Effector memory CD4-positive, alpha-beta T cell (primary cell): ENCODE measurements at places on chromosomes 3 and 15.

DNA sequence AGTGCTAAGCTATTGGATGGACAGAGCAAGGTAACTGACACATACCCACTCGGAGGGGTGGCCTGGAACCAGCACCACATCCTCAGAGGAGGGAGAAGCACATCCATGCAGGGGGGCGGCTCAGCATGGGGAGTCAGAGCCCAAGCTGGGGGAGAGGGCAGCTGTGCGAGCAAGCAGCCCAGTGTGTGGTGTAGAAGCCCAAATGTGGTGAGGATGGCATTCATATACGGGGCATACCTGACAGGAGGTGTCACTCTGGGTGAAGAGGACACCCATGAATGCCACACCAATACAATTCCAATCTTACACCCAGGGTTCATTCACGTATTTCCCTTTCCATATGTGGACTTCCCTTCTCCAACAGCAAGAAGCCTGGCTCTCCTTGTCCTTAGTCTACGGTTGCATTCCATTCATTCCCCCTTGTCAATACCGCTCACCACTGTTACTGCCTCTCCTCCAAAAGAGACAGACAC lies 58.7 kb upstream of the ACAN start:
- no peak for DNase-seq

GRCh38 chr3:13174011-13174802 lies 101.0 kb upstream of the IQSEC1 start:
- no peak for DNase-seq

- no peak for DNase-seq
Observed at GRCh38 chr15:26372706-26373105, 400.2 kb downstream of the GABRB3 start.

- DNase-seq = peak; percentile 1
Observed at GRCh38 chr3:57756528-57757401, 656 bp downstream of the SLMAP start.

DNA sequence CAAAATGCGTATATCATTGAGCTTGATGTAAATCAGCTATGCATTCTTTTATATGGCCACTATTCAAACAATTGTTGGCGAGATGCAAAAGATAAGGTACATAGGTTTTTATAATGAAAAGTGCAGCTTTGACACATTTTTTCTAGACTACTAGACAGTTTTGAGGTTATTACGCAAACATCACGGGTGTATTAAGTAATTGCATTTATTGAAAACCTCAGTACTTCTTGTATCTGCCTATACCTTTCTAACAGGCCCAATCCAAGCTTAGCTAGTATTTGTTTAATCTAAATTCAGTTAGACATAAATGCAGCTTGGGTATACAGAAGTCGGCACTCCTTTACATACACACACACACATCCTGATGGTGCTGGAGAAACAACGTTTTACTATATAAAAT lies 2.7 kb downstream of the SPESP1 start:
- no peak for DNase-seq

DNA sequence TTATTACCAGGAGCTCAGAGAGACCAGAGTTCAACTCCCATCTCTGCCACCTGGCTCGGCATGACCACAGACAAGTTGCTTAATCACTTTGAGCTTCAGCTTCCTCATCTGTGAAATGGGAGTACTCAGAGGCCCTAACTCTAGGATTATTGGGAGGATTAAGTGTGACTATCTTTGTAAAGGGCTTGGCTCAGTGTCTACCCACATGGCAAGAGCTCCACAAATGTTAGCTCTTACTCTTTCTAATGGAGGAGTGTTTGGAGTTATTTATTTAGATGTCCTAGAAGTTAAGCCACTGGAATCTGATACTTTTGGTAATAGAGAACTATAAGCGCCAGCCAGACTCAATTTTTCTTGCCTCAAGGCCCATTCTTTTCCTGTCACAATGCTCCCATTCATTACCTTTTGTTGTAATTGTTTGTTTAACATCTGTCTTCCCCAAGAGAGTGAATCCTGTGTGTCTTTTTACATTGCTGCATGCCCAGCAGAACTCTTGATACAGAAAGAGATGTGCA lies 12.3 kb upstream of the LMCD1 start:
- no peak for DNase-seq
